Activated CD8-positive, alpha-beta memory T cell treated with anti-CD3 and anti-CD28 coated beads for 24 hours (primary cell): ENCODE measurements at places on chromosomes 5 and 9.

DNA sequence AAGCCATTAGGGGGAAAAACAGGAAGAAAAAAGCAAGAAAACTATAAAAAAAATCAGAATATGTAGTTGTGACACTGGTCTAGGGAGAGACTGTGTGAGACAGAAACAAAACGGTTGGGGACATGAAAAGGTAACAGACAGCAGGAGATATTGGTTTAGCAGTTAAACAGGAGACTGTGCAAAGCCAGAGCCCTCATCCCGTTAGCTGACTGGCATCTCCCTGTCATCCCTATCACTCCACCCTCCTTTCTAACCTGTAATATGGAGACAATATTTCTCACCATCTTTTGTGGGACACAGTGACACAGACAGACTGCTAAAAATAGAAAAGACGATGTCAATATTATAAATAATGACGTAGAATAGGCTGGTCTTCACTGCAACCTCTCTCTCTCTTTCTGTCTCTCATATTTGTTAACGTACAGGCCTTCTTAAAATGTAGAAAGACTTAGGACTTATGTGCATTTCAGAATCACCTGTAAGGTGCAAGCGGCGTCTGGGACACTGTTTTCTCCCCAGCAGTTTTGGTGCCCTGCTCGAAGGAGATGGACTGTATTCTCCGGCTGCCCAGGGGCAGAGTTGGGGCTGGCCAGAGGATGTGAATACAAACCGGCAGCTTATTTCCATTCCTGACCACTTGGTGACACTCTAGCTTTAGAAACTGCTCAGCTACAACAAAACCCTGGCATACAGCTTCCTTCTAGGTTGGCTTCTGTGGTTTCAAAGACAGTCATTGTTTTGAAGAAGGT is 190.6 kb downstream of the MAT2B start:
- no peak for DNase-seq

GRCh38 chr5:51381761-51382474 is 1.3 kb upstream of the ISL1 start:
- no peak for DNase-seq

DNA sequence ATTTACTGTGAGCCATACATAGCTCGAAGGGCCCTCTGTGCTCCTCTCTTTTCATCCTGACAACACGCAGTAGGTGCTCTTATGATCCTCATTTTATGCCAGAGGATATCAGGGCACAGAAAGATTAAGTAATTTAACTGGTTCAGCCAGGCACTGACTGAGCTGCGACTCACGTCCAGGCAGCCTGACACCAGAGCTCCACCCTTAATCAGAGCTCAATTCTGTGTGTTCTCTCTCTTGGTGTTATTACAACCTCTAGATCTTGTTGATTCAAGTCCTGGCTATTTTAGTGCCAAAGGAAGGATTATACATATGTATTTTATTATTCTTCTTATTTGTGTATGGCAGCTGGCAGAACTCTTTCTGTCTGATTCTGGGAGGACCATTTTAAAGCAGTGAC is 59.7 kb downstream of the OSMR start:
- no peak for DNase-seq

- DNase-seq, result no peak
These were observed 596.9 kb downstream of the PDE4D start for GRCh38 chr5:59296317-59297264.

DNA sequence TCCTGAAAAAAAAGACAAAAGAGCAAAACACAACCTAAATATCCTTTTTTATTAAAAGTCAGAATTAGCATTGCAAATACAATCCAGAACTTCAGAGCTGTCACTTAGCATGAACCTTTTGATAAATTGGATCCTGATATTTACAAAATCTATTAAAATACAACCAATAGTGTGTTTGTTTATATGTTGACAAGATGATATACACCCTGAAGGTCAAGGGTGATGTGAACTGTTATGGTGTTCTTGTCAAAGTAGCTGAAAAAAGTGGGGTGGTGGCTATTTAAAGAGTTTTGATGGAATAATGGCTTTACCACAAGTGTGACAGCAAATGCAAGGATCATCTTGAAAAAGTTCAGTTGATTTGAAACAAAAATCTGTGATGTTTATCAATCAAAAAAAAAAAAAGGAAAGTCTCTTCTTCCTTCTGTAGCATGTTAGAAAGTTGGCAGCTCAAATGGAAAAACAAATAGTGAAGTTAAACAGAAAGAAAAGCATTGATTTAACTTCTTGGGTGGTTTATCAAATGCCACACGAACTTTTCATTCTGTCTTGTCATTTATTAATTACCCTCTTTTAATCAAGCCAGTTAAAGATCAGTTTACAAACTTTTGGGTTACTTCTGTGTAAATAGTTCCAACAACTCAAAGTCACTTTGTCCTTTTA is 44.5 kb downstream of the PRDM6 start:
- DNase-seq, result no peak

DNA sequence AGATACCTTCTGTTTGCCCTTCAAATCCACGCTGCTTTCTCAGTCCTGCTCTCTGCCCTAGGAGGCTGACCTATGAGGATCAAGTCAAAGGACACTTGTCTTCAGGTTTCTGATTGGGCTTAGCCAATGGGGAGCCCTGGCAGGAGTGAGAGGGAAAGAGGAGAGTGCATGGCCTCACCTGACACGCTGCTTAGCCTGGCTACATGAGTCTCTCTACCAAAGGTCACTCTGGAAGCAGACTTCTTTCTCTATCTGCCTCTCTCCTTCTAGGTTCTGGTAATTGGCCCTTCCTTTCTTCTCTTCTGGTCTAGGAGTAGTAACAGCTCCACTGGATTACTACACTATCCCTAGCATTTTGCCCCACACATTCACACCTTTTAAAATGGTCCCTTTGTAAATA is 13.1 kb downstream of the ARSB start:
- no peak for DNase-seq

DNA sequence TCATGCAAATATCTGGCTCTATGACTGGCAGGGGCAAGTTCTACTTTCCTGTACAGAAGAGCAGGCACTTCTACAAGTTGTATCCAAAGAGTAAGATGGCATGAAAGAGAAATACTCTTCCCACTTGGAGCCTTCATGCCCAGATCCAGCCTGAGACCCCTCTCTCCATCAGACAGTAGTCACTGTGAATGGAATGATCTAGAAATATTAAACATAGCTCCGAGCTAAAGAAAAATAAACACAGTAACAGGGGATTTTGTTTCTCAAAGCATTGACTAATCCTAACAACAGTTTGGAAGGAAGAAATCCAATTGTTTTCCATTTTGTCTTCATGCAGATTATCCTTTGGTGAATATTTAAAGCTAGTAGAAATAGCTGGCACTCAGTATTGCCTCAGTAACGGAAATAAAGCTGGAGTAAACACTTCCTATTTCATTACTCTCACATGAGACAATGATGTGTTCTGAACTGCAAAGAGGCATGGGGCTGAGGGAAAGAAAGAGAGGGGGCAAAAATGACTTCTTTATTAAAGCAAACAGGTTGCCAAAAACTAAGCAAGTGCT is 100.0 kb downstream of the SEMA5A start:
- no peak for DNase-seq

- DNase-seq, result no peak
These were observed 20.6 kb downstream of the NTNG2 start for GRCh38 chr9:132182314-132183091.

GRCh38 chr5:88761269-88761850 is 121.6 kb downstream of the MEF2C start:
- DNase-seq, result no peak

- no peak for DNase-seq
These were observed 121.9 kb downstream of the LPAR1 start for GRCh38 chr9:110916403-110916802.

DNA sequence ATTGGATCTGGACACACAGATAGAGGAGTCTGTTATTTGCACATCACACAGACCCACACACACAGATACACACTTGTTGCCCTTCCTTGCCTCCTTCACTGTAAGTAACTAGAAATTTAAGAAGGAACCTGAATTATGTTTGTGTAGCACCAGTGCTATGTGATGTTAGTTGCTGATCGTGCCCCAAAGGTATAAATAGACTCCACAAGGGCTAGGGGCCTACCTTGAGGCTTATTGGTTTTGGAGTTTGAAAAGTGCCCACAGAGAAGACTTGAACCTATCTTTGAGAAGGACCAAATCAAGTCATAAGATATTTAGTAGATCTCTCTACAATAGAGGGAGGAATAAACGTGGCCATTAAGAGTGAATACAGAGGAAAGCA is 8.8 kb upstream of the TGFBI start:
- DNase-seq, result peak; percentile 7

- DNase-seq, result no peak
These were observed 130.9 kb downstream of the NFIB start for GRCh38 chr9:14183001-14183400.

DNA sequence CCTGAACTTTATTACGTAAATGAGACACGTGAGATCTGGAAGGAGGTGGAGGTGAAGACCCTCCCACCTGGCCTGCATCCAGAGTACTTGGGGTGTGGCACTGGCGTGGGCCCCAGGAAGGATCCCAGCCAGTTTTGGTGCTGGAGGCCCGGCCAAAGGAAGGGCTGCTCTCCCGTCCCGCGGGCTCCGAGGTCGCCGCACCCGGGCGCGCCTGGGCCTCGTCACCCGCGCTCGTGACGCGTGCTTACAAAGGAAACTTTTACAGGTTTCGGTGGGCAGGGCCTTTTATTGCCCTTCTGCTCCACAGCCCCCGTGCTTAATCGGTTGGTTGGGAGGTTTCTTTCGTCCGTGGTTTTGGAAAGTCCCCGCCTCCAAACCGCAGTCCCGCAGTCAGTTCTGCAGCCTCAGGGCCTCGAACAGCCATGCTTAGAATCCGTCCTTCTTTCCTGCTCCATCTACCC is 29.2 kb downstream of the CDKN2A start:
- peak; percentile 72 for DNase-seq

DNA sequence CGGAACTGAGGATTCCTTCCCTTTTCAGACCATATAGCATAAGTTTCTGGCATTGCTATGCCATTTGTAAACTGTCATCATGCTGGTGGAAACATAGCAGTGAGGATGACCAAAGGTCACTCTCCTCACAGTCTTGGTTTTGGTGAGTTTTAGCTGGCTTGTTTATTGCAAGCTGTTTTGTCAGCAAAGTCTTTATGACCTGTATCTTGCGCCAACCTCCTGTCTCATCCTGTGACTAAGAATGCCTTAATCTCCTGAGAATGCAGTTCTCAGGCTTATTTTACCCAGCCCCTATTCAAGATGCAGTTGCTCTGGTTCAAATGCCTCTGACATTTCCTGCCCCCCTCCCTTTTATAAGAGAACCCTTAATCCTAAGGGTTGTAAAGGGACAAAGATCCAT is 26.7 kb upstream of the GRIA1 start:
- DNase-seq, result no peak
